Mucosa of gallbladder (tissue), 1 donor: ENCODE measurements at places on chromosomes 3 and 15.

DNA sequence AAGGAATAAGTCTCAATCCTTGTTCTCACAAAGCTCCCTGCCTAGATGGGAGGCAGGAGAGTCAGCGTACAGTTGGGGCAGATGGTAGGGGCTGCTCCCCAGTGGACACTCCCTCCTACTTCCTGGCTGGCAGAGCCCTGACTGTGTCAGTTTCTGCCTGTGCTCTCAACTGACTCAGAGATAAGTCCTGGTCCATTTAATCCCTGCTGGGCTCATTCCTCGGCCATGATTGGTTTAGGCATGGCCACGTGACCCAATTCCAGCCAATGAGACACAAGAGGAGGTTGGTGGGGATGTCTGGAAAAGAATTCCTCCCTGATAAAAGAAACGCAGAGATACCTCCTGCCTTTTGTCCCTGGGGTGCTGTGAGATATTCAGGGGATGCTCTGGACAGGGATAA is 118.1 kb upstream of the SLC6A11 start:
- no peak for DNase-seq

GRCh38 chr15:71278989-71279756 is 163.9 kb downstream of the THSD4 start:
- peak; percentile 89 for DNase-seq

DNA sequence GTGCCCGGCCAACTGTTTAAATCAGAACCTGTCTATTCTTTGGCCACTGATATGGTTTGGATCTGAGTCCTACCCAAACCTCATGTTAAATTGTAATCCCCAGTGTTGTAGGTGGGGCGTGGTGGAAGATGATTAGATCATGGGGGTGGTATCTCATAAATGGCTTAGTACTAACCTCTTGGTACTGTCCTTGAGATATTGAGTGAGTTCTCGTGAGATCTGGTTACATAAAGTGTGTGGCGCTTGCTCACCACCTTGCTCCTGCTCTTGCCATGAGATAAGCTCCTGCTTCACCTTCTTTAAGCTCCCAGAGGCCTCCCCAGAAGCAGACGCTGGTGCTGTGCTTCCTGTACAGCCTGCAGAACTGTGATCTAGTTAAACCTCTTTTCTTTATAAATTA is 42.4 kb downstream of the REC114 start:
- DNase-seq, result no peak

DNA sequence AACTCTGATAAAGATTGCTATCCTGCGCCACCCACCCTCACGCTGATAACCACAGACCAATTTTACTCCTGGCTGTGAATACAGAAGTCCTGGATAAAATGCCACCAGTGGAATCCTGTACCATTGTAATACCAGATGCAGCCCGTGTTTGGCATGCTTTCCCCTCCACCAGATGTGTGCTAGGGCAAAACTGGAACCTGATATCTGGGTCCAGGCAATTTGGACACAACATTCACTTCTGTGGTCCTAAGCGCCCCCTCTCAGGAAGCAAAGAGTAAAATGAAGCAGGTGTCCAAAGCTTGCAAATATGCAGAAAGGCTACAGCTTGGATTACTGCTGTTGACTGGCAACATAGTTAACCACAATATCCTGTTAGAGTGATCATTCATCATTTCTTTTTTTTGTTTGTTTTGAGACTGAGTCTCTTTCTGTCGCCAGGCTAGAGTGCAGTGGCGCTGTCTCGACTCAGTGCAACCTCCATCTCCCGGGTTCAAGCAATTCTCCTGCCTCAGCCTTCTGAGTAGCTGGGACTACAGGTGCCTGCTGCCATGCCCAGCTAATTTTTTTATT is 32.8 kb downstream of the LOXL1 start:
- no peak for DNase-seq

- peak; percentile 26 for DNase-seq
These were observed 768 bp downstream of the ANO10 start for GRCh38 chr3:43620831-43621655.

DNA sequence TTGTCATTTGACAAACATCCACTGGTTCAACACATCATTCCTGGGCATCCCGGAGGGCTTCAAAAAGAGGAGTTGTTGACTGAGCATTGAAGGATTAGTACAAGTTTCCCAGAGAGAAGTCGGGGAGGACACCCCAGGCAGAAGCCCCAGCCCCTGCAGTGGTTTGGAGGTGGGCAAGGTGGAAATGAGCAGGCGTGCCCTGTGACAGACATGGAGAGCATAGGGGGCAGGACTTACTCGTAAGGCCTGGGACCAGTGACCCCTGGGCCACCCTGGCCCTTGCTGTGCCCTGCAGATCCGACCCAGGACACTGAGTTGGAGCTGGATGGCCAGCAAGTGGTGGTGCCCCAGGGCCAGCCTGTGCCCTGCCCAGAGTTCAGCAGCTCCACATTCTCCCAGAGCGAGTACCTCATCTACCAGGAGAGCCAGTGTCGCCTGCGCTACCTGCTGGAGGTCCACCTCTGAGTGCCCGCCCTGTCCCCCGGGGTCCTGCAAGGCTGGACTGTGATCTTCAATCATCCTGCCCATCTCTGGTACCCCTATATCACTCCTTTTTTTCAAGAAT is 5.9 kb downstream of the PARP3 start:
- no peak for DNase-seq

DNA sequence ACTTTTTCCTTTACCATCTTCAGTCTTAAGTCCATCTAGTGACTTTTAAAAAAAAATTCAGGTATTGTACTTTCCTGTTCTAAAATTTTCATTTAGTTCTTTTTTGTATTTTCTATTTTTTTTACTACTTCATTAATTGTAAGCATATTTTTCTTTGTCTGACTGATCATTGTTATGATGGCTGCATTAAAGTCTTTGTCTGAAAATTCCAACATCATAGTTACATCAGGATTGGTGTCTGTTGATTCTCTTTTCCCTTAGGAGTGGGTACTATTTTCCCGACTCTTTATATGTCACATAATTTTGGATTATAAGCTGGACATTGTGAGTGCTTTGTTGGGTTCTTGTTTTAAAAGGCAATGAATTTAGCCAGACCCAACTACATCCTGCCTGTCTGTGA is 34.9 kb upstream of the POLR2M start:
- DNase-seq, result no peak

- DNase-seq, result no peak
These were observed 2.2 kb downstream of the HPS3 start for GRCh38 chr3:149131589-149131988.

GRCh38 chr3:54832876-54833275 is 95.0 kb downstream of the LRTM1 start:
- no peak for DNase-seq

DNA sequence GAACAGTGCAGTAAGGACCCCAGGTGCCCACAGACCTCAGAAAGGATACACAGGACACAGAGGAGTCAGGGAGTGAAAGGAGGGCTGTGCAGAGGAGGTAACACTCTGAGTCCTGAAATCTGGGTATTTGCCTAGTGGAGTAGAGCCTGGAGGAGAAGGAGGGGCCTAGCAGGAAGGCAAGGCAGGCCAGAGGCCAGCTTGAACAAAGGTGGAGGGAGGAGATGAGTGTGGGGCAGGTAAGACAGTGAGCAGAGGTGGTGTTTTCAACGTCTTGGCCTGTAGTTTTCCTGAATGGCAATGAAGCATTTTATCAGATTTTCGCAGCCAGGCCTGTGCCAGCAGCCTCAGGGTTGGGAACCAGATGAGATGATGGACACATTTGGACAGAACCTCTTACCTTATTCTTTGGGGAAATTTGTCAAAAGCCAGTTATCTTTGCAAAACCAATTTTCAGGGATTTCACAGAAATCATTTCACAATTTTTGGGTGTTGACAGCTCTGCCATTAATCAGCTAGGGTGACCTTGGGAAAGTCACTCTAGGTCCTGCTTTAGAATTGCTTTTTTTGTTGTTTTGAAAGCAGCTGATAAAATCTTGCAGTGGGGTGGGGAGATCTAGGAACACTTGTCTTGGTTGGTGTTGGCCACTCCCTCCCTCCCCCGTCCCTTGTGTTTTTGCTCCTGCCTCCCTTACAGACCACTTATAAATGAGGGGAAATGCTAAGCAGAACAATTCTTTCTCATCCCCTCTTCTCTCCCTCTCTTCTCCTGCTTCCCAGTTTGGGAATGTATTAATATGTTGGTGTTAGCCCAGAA is 38.4 kb downstream of the SPSB4 start:
- DNase-seq, result no peak

DNA sequence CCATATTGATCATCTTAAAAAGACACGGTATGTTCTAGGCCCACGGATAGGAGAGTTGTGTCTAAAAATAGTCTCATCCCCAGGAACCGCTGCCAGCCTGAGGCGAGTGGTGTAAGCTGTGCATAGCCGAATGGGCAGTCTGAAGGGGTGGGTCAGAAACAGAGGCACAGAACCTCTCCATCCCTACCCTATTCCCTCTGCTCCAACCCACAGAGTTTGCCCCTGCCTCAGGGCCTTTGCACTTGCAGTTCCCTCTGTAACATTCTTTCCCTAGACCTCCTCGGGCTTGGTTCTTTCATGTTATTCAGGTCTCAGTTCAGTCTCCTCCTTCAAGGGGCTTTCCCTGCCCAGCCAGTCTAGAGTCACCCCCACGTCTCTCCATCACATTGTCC is 4.8 kb downstream of the SCN5A start:
- no peak for DNase-seq

- DNase-seq, result no peak
These were observed 39.5 kb downstream of the ZBTB11 start for GRCh38 chr3:101637451-101637850.

- no peak for DNase-seq
These were observed 118.2 kb upstream of the TGFBR2 start for GRCh38 chr3:30488070-30488756.

DNA sequence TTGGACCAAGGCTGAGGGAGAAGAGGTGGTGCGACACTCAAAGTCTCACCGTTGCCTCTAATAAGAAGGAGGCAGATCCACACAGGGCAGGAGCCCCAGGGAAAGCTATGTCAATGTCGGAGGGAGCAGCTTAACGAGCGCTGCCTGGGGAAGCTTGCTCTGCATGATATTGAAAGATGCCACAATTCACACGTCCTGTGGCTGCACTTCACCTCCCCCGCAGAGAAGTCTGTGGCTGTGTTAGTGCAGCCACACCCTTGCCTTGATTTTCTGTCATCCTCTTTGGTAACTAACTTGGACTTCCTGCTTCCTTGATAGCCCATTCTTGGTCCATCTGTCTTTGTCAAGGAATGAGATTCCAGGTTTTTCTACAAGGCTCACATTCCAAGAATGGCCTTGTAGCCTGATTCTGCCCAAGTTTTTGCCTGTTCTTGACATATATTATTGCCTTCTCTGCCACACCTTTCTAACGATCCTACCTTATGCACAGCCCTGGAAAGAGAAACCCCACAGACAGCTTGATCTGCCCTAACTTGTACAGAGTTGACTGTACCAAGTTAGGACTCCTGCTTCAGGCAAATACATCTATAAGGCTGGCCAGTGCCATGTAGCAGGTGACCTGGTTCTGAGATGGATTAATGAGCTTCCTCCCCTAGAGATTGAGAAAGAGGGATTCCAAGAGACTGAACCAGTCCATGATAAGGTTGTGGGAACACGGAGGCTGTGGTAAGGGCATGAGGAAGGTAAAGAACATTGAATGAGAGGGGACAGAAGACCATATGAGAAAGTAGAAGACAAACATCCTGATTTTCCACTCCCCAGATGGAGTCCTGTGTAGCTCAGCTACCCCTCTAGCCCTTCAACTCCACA is 153.0 kb upstream of the WNT5A start:
- DNase-seq, result no peak

GRCh38 chr3:129575997-129576384 is 30.5 kb downstream of the PLXND1 start:
- DNase-seq, result no peak

- peak; percentile 85 for DNase-seq
These were observed 80.1 kb upstream of the DGKG start for GRCh38 chr3:186442162-186442561.

GRCh38 chr3:109023167-109023566 is 69.5 kb upstream of the GUCA1C start:
- no peak for DNase-seq

GRCh38 chr3:172580680-172581401 is 57.6 kb upstream of the TNFSF10 start:
- DNase-seq, result no peak

- DNase-seq, result no peak
These were observed 91.1 kb upstream of the IL12A start for GRCh38 chr3:159897331-159898075.

DNA sequence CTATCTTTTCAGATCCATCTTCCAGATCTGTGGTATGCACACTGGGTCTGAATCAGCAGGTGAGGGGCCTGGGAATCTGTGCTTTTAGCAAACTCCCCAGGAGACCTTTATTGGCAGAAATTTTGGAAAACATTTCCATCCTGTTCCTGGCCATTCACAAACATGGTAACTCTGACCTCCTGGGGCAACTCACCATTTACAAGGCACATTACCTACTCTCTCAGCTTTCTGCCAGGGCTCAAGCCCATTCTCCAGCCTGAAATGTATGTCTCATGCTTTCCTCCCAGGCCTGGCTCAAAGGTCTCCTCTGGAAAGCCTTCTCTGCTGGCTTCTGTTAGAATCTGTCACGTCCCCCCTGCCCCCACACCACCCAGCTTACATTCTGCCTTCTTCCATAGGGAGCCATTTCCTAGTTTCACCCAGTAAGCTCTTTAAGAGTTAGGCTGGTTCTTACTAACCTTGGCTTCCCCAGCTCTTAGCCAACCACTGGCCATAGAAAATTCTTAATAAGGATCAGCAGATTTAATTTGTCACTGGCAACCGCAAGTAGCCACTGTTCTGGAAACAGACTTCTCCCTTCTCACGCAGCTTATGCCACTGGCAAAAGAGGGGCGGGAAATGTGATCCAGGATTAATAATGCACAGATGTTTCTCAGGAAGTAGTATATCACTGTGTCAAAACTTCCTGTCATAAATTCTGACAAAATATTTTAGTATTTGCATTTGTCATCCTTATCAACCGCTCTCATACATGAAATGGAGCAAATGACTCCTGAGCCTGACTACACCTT is 55.0 kb downstream of the RORA start:
- no peak for DNase-seq

DNA sequence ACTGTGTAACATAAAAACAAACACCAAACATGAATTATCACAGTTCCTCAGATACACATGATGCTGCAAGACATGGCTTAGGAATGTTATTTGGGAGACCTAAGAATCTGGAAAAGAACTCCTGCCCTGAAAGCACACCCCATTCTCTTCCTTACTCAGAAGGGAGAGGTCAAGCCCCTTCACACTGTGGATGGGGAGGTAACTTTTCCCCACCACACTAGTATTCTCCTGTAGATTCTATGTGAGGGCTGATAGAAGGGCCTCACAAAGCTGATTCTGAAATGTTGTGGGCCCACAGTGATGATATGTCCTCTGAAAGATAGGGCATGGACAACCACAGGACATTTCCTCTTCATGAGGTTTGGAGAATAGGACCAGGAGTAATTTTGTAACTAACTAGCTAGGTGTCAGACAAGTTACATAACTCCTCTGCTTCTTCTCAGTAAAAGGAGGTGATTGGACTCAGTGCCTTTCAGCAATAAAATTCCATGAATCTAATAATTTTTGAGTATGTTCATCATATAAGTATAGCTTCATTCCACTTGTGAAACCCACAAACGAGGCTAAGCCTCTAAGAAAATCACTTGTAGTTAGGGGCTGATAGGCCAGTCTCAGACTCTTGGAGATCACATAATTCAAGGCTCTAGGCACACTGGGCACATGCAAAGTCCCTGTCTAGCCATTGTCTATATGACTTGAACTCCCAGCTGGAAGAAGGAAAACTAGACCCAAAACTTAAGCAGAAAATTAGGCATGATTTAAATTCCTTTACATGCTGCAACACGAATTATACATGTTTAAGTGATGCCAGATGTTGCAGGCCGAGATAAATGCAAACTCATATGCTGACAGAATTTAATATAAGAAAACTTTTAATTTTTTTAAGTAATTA is 7.5 kb downstream of the PTX3 start:
- DNase-seq, result no peak
